ENCODE measurements at places on chromosomes 13 and 19.

GRCh38 chr13:31543190-31543589, 196.1 kb upstream of the RXFP2 start:
- no peak for DNase-seq

DNA sequence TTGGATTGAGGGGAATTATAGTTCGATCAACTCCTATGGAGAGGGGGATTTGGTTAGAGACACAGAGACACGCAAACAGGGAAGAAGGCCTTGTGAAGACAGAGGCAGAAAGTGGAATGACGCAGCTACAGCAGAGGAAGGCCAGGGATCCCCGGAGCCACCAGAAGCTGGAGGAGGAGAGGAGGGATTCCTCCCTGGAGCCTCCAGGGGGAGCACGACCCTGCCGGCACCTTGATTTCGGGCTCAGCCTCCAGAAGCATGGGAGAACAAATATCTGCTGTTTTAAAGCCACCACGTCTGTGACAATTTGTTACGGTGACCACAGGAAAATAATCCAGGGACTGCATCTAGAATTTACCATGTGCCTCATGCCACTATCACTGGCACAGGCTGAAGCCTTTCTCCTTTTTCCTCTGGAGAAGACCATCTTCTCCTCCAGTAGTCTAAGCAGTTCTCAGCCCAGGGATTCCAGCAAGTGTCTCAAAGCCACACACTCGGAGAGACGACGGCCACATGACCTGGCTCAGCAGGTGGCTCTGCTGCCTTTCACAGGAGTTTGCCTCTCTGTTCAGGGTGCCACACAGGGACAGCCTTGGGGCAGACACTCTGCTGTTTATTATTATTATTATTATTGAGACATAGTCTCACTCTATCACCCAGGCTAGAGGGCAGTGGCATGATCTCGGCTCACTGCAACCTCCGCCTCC, 39.9 kb upstream of the CCNE1 start:
- DNase-seq = peak; percentile 47

DNA sequence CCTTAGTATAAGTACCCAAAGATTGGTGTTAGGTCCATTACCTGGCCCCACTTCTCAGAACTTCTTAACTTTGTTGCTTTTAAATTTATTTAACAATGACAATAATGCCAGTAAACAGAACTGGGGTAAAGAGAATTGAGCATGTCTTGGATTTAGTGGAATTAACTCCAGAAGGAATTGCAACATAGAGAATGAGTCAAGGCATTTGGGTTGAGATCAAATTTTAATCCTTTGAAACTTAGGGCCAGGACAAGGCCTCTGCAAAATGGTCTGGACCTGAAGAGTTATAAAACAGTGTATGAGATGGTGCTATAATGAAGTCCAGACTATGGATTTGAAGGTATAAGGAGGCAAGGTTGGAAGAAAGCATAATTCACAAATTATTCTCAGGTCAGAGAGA, 1030.4 kb downstream of the SLITRK5 start:
- DNase-seq = no peak

DNA sequence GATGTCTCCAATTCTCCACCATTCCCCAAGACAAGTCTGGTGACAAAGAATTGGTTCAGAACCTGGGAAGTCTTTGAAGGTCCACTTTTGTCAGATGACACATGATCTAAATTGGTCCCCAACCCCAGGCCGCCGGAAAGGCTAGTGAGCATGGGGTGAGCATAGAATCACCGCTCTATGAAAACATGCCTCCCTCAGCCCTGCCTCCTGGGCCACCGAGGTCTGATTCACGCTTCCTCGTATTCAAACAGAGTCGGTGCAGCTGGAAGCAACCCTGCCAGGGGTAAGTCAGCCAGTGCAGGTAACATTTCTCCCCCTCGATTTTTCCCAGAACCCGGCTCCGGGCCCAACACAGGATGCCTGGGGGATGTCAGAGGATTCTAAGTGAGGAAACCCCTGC, 33.9 kb upstream of the KLF2 start:
- no peak for DNase-seq

GRCh38 chr19:40608240-40608621, 7.1 kb downstream of the LTBP4 start:
- no peak for DNase-seq

GRCh38 chr13:27599845-27600553, 20.3 kb downstream of the LNX2 start:
- peak; percentile 66 for DNase-seq

DNA sequence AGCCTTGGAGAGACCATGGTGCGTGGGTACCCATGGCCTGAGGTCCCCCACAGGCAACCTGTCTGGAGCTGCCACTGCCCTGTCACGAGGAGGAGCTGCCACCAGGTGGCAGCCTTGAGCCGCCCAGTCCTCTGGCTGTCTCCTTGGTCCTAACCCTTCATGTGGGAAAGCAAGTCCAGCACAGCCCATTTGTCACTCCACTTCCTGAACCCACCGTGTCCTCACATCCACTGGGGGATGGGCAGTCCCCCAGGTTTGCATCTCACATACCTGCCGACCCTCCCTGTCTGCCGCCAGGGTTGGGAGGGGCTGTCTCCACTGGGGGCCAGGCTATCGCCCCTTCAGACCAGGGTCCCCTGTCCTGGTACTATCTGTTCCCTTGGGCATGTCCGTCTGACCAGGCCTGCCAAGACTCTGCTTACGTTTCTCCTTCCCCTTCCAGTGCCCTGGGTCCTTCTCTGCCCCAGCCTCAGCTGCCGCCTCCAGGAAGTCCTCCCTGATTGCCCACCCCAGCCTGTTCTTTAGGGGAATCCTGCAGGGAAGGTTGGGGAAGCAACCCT, 4.5 kb downstream of the FAM174C start:
- peak; percentile 82 for DNase-seq

DNA sequence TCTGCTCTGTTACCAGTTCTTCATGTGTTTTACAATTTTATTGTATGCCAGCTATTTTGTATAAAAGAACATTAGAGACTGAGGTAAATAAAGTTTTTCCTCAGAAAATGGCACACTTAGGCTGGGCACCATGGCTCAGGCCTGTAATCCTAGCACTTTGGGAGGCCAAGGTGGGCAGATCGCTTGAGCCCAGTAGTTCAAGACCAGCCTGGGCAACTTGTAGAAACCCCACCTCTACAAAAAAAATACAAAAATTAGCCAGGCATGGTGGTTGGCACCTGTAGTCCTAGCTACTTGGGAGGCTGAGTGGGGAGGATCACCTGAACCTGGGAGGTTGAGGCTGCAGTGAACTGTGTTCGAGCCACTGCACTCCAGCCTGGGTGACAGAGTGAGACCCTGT, 32.0 kb downstream of the CCDC8 start:
- no peak for DNase-seq

- no peak for DNase-seq
These were observed 523 bp downstream of the ELAVL1 start for GRCh38 chr19:8004723-8005513.

DNA sequence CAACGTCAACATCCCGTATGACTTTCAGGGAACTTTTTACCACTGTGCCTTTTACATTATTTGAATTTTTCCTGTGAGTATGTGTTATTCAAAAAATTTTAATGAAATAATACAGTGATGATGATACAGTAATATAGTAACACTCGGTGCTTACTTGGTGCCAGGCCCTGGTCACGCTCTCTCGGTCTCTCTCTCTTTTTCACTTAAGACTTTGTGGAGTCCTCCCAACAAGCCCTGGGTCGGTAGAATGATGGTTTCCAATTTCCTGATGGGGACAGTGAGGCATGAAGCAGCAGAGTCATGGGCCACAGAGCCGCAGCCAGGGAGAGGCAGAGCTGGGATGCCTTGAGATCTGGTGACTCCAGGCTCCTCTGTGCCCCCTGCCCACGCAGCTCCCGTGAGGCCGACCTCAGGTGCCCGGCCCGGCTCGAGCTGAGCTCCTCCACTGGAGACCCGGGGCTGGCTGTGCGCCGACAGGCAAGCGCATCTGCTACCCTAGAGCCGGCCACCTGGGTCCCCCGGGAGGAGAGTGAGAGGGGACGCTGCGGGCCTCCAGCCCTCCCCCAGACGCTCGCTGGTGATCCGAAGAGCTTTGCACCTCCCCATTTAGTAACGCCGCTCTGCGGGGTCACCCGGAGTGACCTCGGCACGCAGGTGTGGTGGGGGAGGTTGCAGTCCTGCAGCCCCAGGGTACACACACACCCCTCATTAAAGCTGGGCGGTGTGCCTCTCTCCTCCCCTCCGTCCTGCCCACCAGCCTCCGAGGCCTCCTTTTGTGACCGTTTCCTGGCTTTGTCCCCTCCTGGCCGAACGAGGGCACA, 4.4 kb upstream of the SBK3 start:
- peak; percentile 59 for DNase-seq

- no peak for DNase-seq
These were observed 12.9 kb downstream of the MIPEP start for GRCh38 chr13:23876265-23876664.

DNA sequence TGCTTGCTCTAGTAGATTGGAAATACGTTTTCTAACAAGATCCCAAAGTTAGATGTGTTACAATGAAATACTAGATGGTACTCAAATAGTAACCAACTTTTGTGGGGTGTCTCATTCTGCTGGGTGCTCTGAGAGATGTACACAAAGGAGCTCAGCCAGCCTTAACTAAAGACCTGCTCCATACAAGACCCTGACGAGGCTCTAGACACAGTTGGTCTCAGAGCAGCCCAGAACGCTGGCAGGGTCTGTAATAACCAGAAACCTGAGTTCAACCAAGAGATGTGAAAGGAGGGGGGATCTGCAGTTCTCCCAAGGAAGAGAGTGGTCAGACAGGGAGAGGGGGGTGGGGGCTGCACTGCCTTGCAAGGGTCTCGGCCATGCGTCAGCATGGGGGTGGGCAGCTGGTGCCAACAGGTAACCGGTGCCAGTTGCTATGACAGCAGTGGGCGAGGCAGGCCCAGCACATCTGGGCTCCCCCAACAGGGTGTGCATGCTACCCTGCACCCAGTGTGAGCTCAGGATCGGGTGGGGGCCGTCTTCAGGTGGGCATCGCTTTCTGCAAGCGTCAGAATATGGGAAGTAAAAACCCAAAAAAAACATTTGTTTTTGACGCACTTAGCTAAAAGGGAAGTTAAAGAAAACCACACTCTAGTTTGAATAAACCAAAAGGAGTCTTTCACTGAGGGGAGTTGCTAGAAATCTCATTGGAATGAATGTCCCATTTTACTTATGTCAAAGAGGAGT, 68.0 kb upstream of the GPR183 start:
- DNase-seq = no peak

DNA sequence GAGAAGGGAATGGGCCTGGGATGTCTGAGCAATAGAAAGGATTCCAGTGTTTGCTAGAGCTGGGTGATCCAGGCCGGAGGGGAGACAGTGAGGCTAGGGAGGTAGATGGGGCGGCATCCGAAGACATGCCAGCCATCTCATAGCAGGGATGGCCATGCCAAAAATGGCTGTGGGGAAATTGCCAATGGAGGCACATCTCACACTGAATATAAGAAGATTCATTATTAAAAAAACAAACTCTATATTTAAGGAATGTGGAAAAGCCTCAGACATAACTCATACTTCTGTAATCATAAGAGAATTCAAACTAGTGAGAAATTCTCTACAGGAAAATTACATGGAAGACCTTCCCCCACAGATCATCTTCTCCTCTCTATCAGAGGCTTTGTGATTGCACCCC, 289.2 kb downstream of the FGF9 start:
- DNase-seq = no peak

- no peak for DNase-seq
These were observed 109.3 kb downstream of the COL4A2 start for GRCh38 chr13:110416131-110417025.

DNA sequence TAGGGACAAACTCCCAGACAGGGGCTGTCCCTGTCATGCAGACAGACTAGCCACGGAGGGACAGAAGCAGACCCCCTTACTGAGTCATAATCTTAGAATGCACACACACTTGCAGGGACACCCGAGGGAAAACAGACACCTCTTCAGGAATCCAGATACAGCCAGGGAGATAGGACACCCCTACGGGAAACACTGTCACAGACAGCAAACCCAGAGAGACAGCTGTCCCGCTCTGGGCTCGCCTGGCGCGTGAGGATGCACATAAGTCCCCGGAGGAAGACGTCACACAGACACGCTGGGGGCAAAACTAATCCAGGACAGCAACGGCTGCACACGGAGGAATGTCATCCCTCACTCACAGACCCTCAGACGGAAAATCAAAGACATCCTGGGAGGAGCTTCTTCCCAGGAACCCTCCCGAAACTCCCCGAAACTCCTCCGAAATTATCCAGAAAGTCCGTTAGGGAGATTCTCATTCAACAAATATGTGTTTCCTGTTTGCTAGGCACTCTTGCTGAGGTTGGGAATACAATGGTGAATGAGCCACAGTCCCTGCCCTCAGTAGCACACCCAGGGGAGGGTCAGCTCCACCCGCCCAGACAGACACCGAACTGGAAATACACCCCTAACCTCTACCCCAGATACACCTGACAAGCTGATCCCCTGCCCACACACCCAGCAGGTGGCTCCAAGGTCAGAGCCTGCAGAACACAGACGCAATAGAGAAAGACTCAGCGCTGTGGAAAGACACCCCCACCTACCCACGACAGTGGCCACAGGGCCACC, 15.2 kb upstream of the TOMM40 start:
- no peak for DNase-seq

- DNase-seq = no peak
These were observed 26.0 kb downstream of the OR10H4 start for GRCh38 chr19:15974856-15975255.

GRCh38 chr19:34588249-34588648, 88.7 kb downstream of the SCGB2B2 start:
- DNase-seq = peak; percentile 15

GRCh38 chr13:21556051-21556450, 47.9 kb downstream of the MICU2 start:
- DNase-seq = no peak

- no peak for DNase-seq
These were observed 161.4 kb downstream of the TM9SF2 start for GRCh38 chr13:99662678-99663077.

GRCh38 chr13:31781064-31781463, 41.7 kb downstream of the RXFP2 start:
- DNase-seq = no peak

DNA sequence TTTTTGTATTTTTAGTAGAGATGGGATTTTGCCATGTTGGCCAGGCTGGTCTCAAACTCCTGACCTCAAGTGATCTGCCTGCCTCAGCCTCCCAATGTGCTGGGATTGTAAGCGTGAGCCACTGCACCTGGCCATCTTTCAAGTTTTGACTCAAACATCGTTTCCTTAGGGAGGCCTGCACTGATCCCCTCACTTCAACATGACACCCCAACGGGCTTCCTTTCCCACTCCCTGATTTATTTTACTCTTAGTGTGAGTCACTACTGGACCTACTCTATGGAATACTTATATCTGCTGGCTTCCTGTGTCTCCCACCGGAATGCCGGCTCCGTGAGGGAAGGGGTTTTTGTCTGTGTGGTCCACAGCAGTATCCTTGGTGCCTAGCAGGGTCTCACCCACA, 4.5 kb upstream of the ADAMTS10 start:
- no peak for DNase-seq

All from LoVo (cell line).